Mesendoderm (in vitro differentiated cells): ENCODE measurements at places on chromosomes 7 and 10.

DNA sequence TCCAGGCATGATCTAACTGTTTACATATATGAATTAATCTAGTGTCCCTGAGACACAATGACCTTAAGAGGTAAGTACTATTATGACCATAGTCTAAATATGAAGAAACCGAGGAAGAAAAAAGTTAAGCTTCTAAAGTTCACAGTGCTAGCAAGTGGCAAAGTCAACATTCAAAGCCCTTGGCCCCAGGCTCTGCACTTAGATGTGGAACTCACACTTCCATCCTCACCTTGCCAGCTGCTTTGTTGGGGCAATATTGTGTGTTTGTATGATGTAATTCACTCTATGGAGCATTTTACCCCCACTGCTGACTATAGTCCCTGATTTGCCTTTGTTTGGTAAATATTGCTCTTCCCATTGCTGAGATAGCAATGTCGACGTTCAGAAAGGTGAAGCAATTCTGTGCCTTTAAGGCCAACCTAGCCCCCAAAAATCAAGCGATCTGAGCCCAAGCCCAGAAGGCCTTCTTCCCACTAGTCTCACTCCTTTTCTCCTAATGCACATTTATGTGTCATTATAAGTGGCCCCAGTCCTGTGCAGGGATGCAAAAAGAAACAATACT lies 487.6 kb upstream of the ZMIZ1 start:
- no peaks in the 10 kb centered on the region for H3K36me3 ChIP-seq

DNA sequence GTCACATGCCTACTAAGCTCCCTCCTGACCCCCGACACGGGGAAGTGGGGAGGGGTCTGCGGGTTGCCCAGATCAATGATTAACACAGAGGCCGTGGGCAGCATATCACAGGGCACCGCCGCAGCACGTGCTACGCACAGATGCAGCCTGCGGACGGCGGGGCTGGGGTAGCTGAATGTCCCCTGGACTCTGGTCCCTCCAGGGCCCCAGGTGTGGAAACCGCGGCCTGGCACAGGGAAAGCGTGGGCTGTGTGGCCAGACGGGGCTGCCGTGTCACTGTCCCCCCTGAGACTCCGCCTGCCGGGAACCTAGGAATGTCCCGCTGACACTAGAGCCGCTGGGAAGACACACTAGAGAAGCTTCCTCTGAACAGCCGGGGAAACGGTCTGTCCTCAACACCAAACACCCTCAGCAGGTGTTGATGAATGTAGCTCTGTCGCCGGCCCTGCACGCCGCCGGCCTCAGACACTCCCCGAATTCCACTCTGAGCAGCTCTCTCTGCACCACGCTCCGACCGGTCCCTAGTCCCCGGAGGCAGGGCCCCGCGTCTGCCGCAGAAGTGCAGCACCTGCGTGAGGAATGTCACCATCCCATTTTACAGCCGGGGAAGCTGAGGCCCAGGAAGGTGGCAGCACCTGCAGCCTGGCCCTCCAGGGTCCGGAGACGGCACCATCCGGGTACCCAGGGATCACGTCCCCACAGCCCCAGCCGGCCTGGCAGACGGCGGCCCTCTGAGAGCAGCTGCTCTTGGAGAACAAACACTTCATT lies 33.4 kb upstream of the PDGFA start:
- no peak overlapping the region for H3K27ac ChIP-seq
- no peak for DNase-seq
- no peak overlapping the region for H3K4me3 ChIP-seq
- no peaks in the 10 kb centered on the region for H3K36me3 ChIP-seq
- no peaks in the 10 kb centered on the region for H3K4me1 ChIP-seq
- no peaks in the 10 kb centered on the region for H3K27me3 ChIP-seq

DNA sequence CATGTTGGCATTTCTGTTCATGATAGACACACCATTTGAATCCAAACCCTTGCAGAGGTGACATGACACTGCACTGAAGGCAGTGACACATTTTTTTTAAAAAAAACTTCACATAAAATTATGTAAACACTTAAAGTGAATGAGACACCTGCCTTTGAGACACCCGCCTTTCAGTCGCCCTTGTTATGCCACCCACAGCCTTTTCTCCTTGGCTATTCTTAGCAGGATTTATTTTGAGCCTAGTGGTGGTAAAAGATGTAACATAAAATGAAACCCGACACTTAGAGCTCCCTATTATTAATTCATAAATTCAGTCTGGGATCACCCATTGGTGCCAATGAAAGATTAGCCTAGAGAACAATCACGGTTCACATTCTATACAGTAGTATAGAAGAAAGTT lies 161.3 kb downstream of the DYNC1I1 start:
- H3K27ac ChIP-seq = no peak overlapping the region
- no peak for DNase-seq
- no peaks in the 10 kb centered on the region for H3K27me3 ChIP-seq
- H3K4me1 ChIP-seq = no peaks in the 10 kb centered on the region
- no peaks in the 10 kb centered on the region for H3K36me3 ChIP-seq

- no peaks in the 10 kb centered on the region for H3K27me3 ChIP-seq
- no peaks in the 10 kb centered on the region for H3K4me1 ChIP-seq
- peak; percentile 86 for DNase-seq
- H3K4me3 ChIP-seq = peak within 1 kb of the TSS; percentile 61
- peak within 1 kb of the TSS; percentile 25 for H3K27ac ChIP-seq
Observed at GRCh38 chr7:124032369-124033094, at the start of gene TMEM229A. TSS of gene TMEM229A (minus strand) at chr7:124033067. CDS start at chr7:124033003, 64 bp downstream.

DNA sequence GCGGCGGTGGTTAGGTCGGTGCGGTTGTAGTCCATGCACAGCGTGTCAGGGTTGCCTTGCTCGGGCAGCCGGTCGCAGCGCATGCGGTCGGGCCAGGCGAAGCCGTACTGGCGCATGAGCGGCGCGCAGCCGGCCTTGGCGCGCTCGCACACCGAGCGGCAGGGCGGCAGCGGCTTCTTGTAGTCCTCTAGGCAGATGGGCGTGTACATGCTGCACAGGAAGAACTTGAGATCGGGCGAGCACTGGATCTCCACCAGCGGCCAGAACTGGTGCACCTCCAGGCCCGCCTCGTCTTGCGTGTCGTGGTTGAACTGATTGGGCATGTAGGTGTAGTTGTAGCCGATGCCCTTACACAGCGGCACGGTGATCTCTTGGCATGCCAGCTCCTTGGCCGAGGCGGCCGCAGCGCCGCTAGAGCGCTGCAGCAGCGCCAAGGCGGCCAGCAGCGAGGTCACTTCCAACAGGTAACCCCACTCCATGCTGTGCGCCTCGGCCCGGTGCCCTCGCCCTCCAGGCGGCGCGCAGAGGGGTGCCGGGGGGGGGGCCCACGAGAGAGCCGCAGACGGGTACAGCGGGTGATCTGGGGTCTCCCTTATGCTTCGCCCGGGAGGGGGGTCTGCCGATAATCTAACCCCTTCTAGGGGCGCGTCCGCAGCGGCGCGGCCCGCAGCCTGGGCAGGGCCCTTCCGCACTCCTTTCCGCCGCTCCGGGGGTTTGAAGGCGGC lies 983 bp downstream of the FZD8 start:
- H3K27ac ChIP-seq = peak overlapping the region; percentile 80
- H3K36me3 ChIP-seq = no peaks in the 10 kb centered on the region
- peak overlapping the region; percentile 49 for H3K4me3 ChIP-seq
- H3K27me3 ChIP-seq = no peaks in the 10 kb centered on the region
- DNase-seq = peak; percentile 93
- H3K4me1 ChIP-seq = peaks cover 3% of the 10 kb centered on the region

DNA sequence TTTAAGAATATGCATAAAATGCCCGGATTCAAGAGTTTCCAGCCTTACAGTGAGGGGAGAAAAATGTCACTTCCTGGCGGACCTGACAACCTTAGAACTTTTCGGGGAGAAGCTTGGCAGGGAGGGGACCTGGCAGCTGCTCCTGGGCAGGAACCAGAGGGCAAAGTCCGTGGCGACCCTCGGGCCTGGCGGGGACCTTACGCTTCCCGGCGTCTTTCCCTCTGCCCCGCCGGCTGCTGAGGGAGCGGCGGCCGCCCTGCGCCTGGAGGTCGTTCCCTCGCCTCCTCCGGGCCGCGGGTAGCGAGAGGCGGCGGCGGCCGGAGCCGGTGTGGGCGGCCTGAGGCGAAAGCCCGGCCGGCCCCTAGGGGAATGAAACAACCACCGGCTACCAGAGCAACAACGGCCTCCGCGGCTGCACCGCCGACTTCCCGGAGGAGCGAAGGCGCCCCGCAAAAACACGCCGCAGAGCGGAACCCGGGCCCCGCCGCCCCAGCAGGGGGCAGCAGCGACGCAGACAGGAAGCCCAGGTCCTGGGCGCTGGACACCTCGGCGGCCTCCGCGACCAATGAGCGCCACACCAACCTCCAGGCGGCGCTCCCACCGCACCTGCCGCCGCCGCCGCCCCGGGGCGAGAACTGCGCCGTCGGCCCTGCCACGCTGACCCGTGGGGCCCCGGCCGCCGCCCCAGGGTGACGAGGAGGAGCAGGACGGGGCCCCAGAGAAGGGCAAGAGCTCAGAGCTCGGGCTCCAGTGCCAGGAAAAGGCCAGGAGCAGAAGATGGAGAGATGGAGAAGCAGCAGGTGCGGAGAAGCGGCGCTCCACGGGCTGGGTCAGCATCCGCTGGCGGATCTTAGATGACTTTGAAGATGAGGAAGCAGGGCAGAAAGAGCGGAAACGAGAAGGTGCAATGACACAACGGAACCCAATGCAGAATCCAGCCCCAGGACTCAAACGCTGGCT lies 10.5 kb upstream of the ACSM6 start:
- no peaks in the 10 kb centered on the region for H3K4me1 ChIP-seq
- peak overlapping the region; percentile 64 for H3K27ac ChIP-seq
- H3K4me3 ChIP-seq = peak overlapping the region; percentile 31
- H3K36me3 ChIP-seq = no peaks in the 10 kb centered on the region

DNA sequence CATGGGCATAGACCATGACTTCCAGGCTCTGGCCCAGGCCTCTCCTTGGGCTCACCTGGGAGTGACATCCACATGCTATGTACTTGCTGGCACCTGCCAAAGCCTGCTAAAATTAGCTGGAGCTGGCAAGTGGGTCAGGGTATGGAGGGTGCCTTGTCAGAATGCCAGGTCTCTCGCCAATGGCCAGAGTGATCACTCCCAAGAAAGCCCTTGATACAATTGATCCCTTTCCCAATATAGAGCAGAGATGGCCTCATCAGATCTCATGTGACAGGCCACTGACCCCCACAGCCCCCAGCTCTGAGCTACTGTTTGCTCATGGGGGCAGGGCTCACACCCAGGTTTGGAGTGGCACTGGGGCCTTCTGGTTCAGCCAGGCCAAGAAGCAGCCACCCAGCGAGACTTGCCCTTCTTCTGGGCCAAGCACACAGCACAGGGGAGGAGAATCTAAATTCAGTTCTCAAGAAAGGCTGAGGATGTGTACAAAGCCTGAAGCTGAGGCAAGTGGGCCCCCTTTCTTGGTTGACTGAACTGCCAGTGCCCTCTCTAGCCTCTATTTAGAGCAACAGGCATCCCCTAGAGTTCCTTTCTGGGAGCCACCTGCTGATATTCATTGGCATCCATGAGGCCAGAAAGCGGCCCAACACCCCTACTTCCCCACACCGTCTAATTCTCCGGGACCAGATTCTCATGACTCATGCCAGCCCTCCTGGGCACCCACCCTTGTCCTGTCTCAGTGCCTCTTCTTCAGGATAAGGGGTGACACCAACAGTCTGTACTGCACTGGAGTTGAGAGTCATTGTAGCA lies 18.9 kb upstream of the MYL7 start:
- no peak overlapping the region for H3K4me3 ChIP-seq
- H3K4me1 ChIP-seq = no peaks in the 10 kb centered on the region
- no peaks in the 10 kb centered on the region for H3K36me3 ChIP-seq
- no peaks in the 10 kb centered on the region for H3K27me3 ChIP-seq
- no peak overlapping the region for H3K27ac ChIP-seq
- DNase-seq = no peak

DNA sequence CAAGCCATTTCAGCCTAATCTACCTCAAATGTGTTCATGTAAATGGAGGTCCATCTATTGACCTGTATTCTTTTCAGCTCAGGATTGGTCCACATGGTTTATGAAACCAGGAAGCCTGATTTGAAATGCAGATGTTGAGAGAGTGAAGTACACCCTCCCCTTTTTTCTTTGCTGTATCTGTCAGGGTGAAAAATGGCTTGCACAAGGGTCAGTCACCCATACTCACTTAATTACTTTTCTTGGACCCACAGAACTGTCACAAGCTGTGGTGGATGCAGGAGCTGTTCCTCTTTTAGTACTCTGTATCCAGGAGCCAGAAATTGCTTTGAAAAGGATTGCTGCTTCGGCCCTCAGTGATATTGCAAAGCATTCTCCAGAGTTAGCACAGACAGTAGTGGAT lies 41.2 kb downstream of the SPAG6 start:
- no peaks in the 10 kb centered on the region for H3K36me3 ChIP-seq
- DNase-seq = no peak
- no peak overlapping the region for H3K4me3 ChIP-seq
- no peaks in the 10 kb centered on the region for H3K4me1 ChIP-seq

DNA sequence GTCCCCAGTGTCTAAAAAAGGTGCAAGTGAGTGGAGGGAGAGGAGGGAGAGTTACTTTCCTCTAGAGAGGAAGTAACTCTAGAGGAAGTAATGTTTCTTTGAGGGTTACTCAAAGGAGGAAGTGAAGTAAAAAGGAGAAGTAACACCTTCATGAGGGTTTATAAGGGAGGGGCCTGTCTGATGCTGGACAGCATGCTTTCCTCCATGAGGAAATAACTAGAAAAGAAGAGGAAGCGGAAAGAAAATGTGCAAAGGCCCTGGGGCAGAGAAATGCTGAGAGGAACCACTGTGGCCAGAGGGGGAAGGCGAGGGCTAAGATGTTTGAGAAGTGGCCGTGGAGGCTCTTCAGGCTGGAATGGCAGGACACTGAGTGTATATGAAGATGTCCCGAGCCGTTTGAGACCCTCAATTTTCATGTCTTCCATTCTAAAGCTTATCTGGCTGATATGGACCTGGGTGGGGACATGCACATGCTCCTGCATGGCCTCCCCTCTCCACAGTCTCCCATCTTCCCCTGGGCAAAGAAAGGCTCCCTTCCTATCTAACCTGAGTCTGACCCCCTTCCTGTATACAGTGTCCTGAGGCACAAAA lies 3.4 kb upstream of the SLC18A2 start:
- H3K36me3 ChIP-seq = no peaks in the 10 kb centered on the region
- no peak overlapping the region for H3K4me3 ChIP-seq
- H3K4me1 ChIP-seq = no peaks in the 10 kb centered on the region
- DNase-seq = no peak
- no peak overlapping the region for H3K27ac ChIP-seq

DNA sequence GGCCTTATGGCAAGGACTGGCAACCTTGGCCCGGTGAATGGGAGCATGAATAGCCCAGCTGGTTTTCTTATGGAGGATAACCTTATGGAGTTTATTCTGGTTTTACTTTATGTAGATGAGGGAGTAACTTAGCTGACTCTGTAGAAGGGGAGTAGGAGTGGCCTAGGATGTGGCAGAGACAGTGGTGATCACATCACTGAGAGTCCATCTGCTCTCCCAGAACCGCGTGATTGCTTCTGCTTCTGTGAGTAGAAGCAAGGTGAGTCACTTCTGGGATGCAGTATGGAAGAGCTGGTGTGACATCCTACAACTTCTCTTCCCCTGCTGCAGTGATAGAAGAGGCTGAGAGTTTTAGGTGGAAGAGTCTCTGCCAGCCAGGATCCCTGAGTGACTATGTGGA lies 129.2 kb downstream of the RPS24 start:
- DNase-seq = no peak
- no peaks in the 10 kb centered on the region for H3K4me1 ChIP-seq
- no peak overlapping the region for H3K27ac ChIP-seq

GRCh38 chr7:29066641-29067040 lies 79.7 kb downstream of the CPVL start:
- no peaks in the 10 kb centered on the region for H3K27me3 ChIP-seq
- H3K4me1 ChIP-seq = no peaks in the 10 kb centered on the region
- H3K27ac ChIP-seq = no peak overlapping the region
